Caudate nucleus (tissue), 63 donors: ENCODE measurements at places on chromosomes 12 and 14.

- no peak for DNase-seq
Measured at GRCh38 chr14:91409928-91410718, 7.5 kb downstream of the CCDC88C start.

DNA sequence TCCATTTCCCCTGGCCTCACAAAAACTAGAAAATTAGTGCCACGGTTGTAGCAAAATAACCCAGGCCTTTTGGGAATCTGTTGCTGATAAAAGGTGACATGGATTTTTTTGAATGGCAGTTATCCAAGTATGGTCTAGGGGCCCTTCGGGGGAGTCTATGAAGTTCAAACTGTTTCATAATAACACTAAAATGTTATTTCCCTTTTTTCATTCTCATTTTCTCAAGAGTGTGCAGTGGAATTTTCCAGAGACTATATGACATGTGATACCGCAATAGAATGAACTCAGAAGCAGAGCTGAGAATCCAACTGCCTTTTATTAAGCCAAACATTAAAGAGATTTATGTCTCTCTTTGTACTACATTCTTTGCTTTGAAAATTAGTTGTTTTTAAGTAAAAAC, 26.9 kb downstream of the GSTZ1 start:
- no peak for DNase-seq

GRCh38 chr12:8057306-8057705, 8.9 kb downstream of the C3AR1 start:
- DNase-seq, result no peak

DNA sequence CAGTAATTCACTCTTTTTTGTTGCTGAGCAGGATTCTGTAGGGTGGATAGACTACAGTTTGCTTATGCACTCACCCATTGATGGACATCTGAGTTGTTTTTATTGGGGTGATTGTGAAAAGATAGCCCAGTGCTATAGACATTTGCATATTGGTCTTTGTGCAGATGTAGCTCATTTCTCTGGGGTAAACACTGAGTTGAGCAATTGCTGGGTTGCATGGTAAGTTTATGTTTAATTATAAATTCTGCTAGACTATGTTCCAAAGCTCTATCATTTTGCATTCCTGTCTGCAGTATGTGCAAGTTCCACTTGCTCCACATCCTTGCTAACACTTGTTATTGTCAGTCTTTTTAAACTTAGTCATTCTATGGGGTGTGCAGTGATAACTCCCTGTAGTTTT, 65.4 kb upstream of the RFLNA start:
- DNase-seq, result no peak

DNA sequence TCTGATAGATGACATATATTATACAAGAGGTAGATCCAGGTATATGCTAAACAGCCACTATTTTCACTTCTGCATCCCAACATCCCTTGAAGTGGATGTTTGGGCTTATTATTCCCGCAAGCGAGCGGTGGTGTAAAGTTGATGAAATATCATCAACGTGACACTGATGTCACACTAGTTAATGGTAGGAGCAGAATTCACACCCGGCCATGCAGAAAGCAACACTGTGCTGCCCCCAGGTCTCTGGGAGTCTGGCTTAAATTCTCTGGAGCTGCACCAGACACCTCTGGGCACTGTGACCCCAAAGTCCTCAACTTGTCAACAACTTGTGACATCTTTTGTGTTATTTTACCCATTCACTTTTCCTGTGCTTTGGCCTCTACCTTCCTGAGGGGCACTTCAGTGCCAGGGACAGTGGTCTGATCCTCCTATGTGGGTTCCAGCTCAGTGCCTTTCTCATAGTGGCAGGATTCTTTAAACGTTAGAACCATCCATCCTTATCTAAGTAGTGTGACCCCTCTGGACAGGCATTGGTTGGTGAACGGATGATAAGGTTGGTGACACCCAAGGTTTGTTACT, 952 bp downstream of the DRAM1 start:
- no peak for DNase-seq

GRCh38 chr12:128852885-128853599, at the start of gene GLT1D1:
TSS of gene GLT1D1 (plus strand) at chr12:128853478. CDS start at chr12:128853582, 104 bp downstream.
- no peak for DNase-seq

- no peak for DNase-seq
Measured at GRCh38 chr12:68403711-68404110, 71.5 kb upstream of the MDM1 start.

- no peak for DNase-seq
Measured at GRCh38 chr12:45518291-45519235, 210.9 kb upstream of the ARID2 start.

- no peak for DNase-seq
Measured at GRCh38 chr12:4858386-4858785, 51.3 kb upstream of the KCNA1 start.

- DNase-seq, result no peak
Measured at GRCh38 chr14:58587271-58587670, 50.5 kb upstream of the DACT1 start.

DNA sequence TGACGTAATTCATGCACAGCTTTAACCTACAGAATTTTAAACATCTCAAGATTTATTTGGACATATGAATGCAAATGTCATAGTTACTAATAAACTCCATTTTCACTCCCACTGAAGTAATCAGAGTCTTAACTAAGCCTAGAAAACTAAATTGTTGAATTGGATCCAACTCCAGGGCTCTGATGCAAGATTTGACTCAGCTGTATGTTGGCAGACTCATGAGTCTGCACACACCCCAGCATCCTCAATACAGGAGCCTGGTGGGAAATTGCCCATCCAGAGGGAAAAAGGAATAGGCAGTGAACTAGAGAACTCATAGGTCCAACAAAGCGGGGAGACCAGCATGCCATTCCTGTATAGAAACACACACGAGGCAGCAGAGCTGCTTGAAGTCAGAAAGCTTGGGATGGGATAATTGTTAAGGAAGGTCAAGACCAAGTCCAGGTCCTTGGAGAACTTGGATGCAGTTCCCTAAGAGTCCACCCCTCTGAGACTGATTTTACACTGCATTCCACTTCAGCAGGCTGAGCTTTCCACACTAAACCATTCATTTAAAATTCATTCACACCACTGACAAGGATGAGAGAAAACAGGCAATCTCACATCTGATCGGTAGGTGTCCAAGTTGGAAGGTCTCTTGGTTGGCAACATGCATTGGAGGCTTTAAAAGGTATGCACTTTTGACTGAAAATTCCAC, 14.4 kb downstream of the TMTC1 start:
- DNase-seq, result peak; percentile 4
